ENCODE measurements at places on chromosomes 13 and 19.

DNA sequence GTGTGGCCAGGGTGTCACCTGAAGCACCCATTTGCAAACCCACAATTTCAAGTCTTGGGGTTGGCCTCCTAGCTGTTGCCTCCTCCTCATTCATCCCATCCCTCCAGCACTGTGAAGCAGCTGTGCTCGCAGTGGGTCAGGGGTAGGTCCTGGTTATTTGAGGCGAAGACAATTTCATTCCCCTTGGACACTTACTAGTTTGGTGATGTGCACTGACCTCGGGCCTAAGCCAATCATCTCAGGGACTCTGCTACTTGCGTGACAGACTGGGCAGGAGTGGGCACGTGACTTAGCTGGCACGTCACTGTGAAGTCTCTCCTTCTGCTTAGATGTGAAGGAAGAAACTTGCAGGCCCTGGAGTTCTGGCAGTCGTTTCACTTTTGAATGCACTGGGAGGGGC is 3.5 kb upstream of the ATP11A start:
- DNase-seq: no peak

DNA sequence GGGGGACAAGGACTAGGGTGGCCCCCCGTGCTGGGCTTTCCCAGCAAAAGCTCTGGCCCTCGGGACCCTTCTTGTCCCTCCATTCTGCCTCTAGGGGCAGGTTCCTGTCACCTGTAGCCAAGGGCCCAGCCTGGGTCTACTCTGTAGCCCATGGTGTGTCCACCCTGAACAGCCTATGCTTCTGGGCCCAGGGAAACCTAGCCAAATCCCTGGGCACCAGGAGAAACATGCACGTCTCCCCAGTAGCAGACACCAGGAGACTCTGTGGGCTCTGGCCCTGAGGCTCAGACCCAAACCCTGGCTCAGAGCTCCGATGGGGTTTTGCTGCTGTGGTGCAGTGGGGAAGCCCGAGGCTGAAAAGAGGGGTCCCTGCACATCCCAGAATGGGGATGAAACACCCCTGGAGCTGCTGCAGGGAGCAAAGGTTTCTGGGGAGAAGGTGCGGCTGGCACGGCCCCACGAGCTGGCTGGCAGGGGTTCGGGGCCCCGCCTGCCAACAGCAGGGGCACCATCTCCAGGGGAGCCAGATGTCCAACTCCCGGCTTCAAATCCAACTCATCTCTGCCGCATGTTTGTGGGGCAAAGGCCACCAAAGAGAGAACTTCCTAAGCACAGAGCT is 18.2 kb downstream of the CEBPG start:
- DNase-seq: no peak

- DNase-seq: no peak
These were observed 1332.0 kb upstream of the PCDH20 start for GRCh38 chr13:62747629-62748028.

GRCh38 chr13:34247596-34247995 is 429.6 kb downstream of the RFC3 start:
- DNase-seq: no peak

GRCh38 chr13:45582408-45583076 is 33.0 kb downstream of the ERICH6B start:
- DNase-seq: no peak

DNA sequence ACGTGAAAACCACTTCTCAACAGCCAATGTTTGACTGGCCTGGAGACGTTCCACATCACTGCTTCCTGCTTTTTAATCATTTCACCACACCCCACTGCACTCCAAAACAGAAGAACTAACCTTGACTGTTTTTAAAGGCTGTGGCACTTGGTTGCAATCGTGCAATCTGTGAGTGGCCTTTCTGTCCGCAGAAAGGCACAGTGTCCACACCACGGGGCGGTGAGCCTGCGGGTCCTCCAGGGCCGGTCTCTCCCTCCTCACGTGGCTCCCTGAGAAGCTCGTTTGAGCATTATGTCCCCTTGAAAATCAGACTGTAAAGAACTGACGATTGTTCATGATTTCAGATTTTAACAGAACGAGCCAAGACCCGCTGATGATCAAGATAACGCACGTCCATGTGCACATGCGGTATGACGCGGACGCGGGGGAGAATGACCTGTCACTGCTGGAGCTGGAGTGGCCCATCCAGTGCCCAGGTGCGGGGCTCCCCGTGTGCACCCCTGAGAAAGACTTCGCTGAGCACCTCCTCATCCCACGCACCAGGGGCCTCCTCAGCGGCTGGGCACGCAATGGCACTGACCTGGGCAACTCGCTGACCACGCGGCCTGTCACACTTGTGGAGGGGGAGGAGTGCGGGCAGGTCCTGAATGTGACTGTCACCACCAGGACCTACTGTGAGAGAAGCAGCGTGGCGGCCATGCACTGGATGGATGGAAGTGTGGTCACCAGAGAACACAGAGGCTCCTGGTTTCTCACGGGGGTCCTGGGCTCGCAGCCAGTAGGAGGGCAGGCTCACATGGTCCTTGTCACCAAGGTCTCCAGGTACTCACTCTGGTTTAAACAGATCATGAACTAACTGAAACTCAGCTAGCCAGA is 13.0 kb downstream of the PROZ start:
- no peak for DNase-seq

GRCh38 chr13:69291292-69291906 is 816.2 kb upstream of the ATXN8OS start:
- DNase-seq: no peak

- no peak for DNase-seq
These were observed 12.8 kb downstream of the FUT6 start for GRCh38 chr19:5826531-5827341.

DNA sequence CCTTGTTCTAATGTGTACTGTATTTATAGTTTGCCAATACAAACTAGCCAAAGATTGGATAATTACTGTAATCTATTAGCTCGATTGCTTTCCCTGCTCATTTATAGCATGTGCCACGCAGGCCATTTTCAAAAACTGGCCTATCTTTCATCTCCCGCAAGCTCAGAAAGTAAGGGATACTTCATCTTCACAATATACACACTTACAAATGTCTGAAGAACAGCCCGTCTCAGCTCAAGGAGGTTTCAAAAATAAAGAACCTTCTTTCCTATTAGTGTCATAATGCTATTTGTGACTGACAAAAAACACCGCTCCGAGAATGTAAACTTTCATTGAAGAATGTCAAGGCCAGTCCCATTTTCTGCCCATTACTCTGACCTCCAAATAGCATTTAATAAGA is 306.4 kb upstream of the ZNF507 start:
- no peak for DNase-seq

GRCh38 chr19:4206818-4207484 is 22.4 kb upstream of the EBI3 start:
- DNase-seq: no peak

DNA sequence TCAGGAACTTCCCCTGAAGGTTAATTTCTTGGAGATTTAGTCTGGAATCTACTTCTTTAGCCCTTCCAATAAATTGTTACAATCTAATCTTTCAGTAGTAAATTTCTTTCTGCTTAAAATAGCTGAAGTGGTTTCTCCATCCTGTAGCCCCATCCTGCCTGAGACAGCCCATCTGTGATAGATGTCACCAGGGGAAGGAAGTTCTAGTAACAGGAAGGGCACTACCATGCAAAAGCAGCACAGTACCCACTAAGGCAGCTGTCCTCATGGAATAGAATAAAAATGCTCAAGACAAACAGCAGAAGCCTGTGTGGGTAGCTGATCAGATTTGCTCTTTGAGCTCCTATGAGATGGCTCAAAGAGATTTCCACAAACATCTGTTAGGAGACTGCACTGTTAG is 1036.5 kb downstream of the SLITRK5 start:
- DNase-seq: no peak

- DNase-seq: no peak
These were observed 6.7 kb downstream of the ACP7 start for GRCh38 chr19:39090881-39091280.

DNA sequence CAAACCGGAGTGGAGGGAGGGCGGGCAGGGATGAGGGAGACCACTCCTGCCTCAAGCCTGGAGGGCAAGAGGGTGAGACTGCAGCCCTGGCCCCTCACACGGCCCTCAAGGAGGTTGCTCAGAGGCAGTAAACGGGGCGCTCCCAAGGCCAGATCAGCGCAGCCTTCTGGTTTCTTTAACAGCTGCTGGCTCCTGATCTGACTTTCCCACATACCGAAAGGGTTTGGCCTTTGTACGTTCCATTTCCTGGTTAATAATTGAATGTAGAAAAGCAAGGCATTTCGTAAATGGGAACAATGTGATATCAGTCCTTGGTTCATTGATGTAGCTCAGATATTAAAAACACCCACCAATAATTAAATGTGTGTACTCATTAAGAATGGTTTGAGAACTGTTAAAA is 71.5 kb downstream of the GGACT start:
- DNase-seq: no peak

GRCh38 chr13:63972328-63972727 is 2556.7 kb upstream of the PCDH20 start:
- DNase-seq: no peak

- no peak for DNase-seq
These were observed 279.1 kb downstream of the FGF9 start for GRCh38 chr13:21949818-21950429.

GRCh38 chr19:47660435-47660832 is 51.5 kb downstream of the BICRA start:
- DNase-seq: no peak

DNA sequence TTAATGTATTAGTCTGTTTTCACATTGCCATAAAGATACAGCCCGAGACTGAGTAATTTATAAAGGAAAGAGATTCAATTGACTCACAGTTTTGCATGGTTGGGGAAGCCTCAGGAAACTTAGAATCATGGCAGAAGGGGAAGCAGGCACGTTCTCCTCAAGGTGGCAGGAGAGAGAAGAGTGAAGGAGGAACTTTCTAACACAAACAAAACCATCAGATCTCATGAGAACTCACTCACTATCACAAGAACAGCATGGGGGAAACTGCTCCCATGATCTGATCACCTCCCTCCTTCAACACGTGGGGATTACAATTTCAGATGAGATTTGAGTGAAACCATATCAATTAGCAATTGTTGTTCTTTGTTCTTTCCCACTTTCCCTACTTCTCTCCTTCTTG is 689.0 kb upstream of the SLITRK1 start:
- DNase-seq: no peak

Measured in activated CD8-positive, alpha-beta memory T cell treated with anti-CD3 and anti-CD28 coated beads for 4 hours (primary cell).